ENCODE measurements at places on chromosomes 16 and 17.

GRCh38 chr17:14337596-14338079, 36.8 kb downstream of the HS3ST3B1 start:
- no peak for DNase-seq

- DNase-seq, result no peak
These were observed 2.9 kb upstream of the GSDMB start for GRCh38 chr17:39921323-39921722.

DNA sequence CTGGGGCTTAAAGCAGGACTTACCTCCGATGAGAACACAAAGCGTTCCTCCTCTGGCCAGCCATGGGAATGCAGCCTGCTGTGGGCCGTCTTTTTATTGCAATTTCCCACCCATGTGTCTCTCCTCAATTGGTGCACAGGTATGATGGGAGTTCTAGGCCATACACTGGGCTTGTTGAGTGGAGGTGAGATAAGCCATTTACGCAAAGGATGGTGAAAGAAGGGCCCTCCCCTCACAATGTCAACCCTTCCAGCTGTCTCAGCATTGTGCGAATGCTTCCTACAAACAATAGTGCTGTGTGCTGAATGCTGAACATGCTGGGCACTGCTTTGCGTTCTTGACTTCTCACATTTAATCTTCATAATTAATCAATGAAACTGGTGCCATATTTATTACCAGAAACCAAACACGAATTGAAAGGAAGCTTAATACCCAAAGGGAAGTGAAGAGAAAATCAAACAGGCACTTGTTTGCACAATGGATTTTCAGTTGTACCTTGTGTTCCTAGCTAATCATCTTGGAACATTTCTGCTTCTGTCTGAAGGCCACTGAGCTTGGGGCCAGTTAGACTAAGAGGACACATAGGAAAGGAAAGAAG, at the start of gene GP2:
TSS of gene GP2 (minus strand) at position 70 of the 598 bp plus-strand sequence. CDS start 1,082 bp downstream, outside the sequence.
- peak; percentile 26 for DNase-seq

DNA sequence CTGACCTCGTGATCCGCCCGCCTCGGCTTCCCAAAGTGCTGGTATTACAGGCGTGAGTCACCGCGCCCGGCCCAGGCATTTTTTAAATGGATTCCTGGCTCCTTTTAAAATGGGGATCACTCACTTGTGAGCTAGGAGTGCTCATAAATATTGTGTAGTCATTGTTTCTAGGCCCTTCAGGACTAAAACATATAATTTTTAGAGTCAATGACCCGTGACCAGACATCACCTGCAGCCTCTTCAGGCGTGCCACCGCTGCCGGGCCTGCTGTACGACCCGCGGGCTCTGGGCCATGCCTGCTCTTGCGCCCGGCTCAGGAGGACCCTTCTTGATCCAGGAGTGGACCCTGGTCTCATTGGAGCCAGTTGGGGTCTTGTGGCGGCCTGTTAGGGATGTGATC, 30.8 kb downstream of the EFCAB5 start:
- DNase-seq, result peak; percentile 42

GRCh38 chr17:55587608-55588139, 76.4 kb upstream of the SMIM36 start:
- no peak for DNase-seq

DNA sequence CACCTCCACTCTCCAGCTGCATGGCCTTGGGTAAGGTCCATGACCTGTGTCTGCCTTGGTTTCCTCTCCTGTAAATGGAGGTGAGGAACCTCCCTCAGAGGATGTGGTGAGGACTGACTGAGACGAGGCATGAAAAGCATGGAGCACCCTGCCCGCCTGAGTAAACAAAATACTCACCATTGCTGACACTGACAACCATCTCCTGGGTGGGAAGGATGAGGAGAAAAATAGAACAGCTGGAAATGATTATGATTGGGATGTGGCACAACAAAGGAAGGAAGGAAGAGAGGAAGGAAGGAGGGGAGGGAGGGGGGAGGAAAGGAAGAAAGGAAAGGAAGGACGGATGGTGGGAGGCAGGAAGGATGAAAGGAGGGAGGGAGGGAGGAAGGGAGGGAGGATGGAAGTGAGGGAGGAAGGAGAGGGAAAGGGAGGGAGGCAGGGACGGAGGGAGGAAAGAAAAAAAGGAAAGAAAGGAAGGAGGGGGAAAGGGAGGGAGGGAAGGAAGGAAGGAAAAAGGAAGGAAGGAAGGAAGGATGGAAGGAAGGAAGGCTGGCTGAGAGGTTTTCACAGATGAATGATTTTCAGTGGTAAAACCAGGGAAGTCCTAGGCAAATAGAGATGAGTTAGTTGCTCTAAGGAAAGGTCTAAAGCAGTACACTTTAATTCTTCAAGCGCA, 276.5 kb upstream of the XYLT1 start:
- DNase-seq, result no peak

GRCh38 chr17:76670718-76671122, 27.2 kb upstream of the ST6GALNAC1 start:
- no peak for DNase-seq

DNA sequence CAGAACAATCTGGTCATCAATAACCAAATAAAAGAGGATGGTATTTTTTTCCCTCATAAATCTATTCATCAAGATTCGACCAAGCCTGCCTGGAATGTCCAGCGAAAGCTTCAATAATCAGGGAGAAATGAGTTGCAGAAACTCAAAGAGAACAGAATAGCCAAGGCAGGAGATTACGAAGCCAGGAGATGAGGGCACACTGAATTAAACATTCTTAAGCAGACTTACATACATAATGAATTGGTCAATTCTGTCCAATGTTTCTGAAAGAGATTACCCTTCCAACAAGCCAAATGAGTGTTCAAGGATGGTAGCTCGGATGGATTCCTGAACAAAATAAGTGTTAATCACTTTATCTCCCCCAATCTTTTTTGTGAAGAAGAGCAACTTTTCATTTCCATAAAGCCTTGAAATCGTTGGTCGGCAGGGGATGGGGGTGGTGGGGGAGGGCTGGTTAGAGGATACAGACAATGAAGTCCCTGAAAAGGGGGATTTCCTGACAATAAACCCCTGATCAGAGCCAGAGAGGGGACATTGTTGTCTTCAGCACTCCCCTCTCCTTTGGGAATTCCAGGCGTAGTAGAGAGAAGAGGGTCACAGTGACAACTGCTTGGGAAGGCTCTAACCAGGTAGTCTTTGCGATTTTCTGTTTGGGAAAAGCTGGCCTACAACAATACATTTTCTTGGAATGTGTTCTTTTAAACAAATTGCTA, 20.7 kb downstream of the TOX3 start:
- DNase-seq, result peak; percentile 40

DNA sequence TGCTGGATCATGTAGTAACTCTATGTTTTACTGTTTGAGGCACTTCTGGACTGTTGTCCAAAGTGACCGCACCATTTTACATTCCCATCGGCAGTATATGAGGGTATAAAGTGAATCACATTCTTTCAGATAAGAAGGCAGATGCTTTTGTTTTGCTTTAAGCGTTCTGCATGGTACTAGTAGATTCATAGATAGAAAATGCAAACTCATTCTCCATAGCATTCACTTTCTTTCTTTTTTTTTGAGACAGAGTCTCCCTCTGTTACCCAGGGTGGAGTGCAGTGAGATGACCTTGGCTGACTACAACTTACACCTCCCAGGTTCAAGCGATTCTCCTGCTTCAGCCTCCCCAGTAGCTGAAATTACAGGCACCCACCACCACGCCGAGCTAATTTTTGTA, 40.4 kb downstream of the TANGO6 start:
- no peak for DNase-seq

- no peak for DNase-seq
These were observed 22.5 kb downstream of the RAB11FIP4 start for GRCh38 chr17:31413874-31414549.

- no peak for DNase-seq
These were observed 139.1 kb downstream of the CCT6B start for GRCh38 chr17:34822007-34822739.

- DNase-seq, result no peak
These were observed 15.0 kb upstream of the MT4 start for GRCh38 chr16:56549744-56550385.

- peak; percentile 82 for DNase-seq
These were observed 39.3 kb downstream of the CYB561 start for GRCh38 chr17:63406689-63407330.

GRCh38 chr17:72518753-72519597, 398.2 kb downstream of the SOX9 start:
- no peak for DNase-seq

- no peak for DNase-seq
These were observed 62.4 kb downstream of the CDH11 start for GRCh38 chr16:65059406-65059980.

DNA sequence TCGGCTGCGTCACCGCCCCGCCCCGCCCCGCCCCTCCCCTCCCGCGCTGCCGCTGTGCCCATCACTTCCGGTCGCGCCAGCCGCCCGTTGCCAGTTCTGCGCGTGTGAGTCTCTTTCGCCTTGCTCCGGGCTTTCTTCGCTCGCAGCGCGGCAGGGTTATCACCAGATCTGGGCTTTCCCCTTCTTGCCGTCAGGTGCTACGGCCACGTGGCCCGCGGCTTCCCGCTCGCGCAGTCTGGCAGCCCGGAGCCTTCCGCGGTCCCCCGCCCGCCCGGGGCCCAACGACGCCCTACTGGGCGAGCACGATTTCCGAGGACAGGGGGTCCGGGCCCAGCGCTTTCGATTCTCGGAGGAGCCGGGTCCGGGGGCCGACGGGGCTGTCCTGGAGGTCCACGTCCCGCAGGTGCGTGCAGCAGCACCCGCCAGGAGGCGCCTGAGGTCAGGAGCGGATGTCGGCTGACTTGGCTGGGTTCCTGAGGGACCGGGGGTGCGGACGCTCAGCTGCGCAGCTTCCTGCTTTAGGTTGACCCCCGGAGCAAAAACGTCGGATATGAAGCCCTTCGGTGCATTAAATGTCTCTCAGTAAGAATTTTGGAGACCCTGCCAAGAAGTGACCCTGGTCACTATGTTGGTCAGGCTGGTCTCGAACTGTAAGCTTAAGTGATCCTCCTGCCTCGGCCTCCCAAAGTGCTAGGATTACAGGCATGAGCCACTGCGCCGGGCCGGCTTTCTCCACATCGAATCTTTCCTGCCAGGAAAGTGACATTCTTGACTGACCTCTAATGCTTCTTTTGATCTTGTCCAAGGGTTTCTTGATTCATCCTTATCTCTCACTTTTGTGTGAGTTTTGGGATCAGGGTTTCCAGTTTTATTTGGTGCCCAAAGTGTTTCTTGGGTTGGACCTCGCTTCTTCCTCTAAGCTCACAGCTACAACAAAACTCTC, at the start of gene METTL23:
TSS of gene METTL23 (plus strand) at position 64 of the 943 bp plus-strand sequence. CDS start 2,872 bp downstream, outside the sequence.
- DNase-seq, result peak; percentile 77

DNA sequence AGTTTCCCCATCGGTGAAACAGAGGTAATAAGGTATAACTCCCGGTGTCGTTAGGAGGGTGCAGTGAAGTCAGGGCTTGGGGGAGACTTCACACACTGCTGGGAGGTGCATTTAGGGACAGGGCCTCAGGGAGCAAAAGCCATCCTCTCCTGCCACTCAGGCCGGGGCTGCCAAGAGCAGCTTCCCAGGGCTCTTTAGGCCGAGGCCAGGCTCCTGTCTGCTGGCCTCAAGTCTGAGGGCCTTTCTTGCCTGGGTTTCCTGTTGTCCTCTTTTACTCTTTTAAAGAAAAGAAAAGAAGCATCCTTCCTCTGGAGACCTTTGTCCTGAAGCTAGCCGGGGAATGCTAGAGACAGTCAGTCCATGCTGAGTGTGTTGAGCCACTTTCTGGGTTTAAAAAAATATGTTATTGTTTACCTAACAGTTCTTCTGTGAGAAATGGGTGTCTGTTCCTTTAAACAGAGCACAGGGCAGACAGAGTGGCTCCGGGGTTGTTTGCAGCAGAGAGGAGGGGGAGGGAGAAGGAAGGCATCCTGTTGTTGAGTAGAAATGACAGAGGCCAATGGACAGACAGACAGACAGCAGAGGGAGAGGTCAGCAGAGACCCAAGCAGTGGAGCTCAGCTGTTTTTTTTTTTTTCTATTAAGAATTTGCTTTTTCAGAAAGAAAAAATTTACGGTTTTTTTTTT, 79.1 kb downstream of the C17orf67 start:
- DNase-seq, result peak; percentile 75

- DNase-seq, result no peak
These were observed 539 bp downstream of the IFT20 start for GRCh38 chr17:28334666-28335200.

DNA sequence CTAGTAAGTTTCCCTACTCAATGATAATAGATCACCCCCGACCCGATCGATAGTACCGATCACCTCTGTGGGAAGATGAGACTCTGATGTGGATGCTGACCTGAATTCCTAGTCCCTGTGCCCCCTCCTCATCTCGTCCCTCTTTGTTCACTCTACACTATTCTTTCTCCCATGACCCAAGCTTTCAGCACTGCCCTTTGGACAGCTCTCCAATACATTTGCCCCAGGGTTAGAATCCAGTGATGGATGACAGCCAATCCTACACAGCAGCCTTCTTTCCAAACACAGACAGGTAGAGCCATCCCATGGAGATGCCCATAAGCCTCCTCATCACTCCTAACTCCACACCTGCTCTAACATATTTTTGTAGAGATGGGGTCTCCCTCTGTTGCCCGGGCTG, 141.1 kb downstream of the GSG1L start:
- peak; percentile 54 for DNase-seq

DNA sequence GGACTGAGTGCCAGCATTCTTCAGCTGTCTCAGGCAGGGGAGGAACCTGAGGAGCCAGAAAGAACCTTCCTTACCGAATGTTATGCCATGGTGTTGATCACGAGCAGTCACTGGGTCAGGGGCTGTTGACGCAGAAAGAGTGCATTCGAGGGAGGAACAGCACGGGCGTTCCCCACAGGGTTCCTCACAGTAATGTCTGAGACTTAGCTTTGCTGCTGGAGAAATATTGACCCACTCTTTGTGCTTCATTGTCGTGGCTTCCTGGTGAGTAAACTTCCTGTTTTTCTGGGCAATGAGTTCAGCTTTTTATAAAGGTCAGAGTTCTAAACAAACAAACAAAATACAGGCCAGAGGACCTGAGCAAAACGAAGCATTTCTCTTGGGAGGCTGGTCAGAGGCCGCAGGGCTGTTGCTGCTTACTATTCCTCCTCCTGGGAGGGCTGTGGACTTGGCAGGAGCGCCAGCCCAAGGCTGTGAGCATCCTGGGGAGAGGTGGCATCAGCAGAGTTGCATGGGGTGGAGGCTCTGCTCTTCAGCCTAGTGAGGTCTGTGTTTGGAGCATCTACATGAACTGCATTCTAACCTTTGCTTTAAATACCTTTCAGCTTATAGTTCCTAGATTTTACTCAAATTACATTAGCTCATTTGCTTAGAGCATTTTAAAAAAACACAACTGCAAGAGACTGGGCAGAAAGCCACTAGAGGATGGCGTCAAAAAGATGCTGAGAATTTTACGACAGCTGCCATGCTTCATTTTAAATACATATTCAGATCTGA, 143.1 kb upstream of the CACNG5 start:
- DNase-seq, result no peak
